ENCODE measurements at places on chromosomes 5 and 9. TPM values are rescaled to one million over a fixed set of nuclear protein-coding genes. Genes with fewer than 3 reads are reported as not detected.

The ANKH gene
- 78.1 TPM for total RNA-seq

The CCDC192 gene
- total RNA-seq: 0.51 TPM

The LECT2 gene
- total RNA-seq: not detected

The PCDHGB4 gene
- total RNA-seq: 3.2 TPM

The STXBP1 gene
- total RNA-seq: 77.0 TPM

The ACSL6 gene
- total RNA-seq: 0.35 TPM

The STKLD1 gene
- total RNA-seq: not detected

The CD72 gene
- total RNA-seq: 7.0 TPM

The GPR21 gene
- total RNA-seq: 2.0 TPM

DNA sequence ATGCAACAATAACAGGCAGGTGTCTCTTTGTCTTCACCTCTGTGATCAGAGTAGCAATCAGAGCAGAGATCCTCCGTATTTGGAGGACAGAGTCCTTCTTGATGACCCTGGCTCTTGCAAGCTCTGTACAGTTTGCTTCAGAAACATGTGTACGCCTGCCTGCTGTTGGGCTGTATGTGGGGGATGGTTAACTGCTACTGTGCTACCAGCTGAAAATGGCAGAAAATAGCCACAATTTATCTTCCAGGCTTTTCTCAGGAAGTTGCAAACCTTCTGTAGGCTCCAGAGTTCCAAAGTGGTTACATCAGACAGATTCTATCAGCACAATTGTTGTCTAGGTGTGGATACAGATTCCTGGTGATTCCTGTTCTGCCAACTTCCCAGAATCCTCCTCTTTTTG lies 35.5 kb downstream of the DDX46 start:
- DNase-seq: no peak

DNA sequence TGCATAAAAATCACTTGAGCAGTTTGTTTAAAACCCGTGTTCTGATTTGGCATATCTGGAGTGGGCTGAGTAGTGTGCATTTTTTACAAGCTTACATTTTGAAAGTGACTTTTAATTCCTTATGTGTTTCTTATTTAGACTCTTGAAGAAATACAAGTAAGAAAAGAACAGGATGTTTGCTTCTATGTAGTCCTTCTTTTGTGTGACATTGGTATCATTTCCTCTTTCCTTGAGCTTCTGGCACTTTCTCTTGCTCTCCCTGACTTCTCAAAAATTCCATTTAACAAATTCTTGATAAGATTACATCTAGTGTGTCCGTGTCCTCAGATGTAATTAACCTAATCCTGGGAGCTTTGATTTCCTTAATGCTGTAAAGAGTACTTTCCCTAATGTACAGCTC lies 12.5 kb downstream of the GARNL3 start:
- no peak for DNase-seq

GRCh38 chr9:121499427-121500164 lies at the start of gene GGTA1:
TSS of gene GGTA1 (minus strand) at chr9:121499844. CDS start at chr9:121467922, 31,922 bp downstream.
- peak; percentile 91 for DNase-seq

GRCh38 chr5:111853748-111854147 lies 96.8 kb upstream of the NREP start:
- DNase-seq: no peak

DNA sequence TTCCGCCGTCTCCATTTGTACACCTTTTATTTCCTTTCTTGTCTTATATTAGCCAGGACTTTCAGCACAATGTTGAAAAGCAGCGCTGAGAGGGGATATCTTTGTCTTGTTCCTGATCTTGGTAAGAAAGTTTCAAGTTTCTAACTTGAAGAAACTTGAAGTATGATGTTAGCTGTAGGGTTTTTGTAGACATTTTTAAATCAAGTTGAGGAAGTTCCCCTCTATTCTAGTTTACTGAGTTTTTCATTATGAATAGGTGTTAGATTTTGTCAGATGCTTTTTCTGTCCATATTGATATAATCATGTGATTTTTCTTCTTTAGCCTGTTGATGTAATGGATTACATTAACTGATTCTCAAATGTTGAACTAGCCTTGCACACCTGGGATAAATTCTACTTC lies 425.7 kb downstream of the PIK3R1 start:
- no peak for DNase-seq

DNA sequence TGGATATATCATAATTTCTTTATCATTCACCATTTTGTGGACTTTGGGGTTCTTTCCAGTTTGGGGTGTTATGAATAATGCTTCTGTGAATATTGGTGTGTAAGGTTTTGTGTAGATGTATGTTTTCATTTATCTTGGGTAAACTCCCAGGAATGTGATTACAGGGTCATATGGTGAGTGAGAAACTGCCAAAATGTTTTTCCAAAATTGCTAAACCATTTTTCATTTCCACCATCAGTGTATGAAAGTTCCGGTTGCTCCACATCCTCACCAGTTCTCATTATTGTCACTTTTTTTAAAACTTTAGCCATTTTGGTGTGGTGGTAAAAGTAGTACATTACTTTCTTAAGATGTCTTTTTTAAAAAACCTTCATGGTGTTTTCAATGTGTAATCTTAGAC lies 152.9 kb downstream of the NIPBL start:
- DNase-seq: no peak

DNA sequence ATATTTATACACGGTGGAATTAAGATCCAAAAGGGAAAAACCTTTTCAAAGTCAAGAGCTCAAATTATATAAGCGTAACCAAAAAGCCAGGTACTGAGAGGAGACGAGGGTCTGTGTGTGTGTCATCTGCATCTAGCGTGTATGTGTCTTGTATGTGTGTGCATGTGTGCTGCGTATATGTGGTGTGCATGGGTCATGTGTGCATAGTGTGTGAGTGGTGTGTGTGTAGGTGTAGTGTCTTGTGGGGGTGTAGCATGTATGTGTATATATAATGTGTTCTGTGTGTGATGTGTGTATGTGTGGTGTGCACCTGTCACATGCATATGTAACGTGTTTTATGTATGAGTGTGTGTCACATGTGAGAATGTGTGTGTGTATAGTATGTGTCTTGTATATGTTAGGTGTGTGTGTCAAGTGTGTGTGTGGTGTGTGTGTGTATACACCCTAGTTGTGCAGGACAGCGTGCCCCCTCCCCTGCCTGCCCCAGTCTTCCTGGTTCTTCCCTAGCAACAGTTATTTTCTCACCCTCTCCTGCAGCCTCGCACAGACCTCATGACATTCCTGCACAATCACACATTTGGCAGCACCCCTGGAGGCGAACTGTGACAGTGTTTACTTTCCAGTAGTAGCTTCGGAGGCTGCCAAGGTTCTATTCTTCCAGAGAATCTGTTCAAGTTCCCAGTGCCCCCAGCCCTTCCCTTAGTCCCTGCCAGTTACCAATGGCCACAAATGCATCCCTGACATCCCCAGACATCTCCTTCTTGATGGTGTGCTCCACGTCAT lies 27.1 kb upstream of the TNIP1 start:
- DNase-seq: no peak

DNA sequence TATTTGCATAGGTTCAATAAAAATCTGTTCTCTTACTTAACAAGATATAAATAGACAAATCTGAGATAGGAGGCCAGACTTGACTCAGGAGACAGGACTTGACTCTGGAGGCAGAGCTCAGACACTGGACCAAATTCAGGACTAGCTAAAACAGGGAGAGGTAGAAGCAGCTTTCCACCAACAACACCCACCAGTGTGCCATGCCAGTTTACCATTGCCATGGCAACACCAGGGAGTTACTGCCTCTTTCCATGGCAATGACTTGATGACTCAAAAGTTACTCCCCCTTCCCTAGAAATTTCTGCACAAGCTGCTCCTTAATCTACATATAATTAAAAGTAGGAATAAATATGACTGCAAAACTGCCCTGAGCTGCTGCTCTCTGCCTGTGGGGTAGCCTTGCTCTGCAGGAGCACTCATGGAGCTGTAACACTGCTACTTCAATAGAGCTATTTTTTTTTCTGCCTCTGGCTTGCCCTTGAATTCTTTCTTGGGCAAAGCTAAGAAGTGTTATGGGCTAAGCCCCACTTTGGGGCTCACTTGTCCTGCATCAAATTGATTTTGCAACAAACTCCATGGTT lies 473.0 kb downstream of the PLK2 start:
- DNase-seq: no peak

- no peak for DNase-seq
These were observed 11.3 kb upstream of the IL6ST start for GRCh38 chr5:56006094-56006493.

DNA sequence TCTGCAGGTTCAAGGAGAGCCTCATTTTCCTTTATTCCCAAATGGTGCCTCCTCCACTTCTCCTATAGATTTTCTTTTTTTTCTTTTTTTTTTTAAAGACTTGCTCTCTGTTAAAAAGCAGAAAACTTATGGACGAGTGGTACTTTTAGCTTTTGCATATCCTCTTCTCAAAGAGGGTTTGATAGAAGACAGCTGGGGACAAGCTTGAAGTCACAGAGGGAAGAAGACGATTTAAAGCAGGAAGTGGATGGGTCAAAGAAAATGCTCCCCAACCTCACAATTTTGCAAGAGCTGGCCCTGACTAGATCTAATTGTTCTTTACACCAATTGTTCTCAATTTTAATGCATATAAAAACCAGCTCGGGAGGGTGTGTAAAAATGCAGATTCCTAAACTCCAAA lies 48.9 kb downstream of the APBA1 start:
- no peak for DNase-seq

- no peak for DNase-seq
These were observed at the start of gene FER for GRCh38 chr5:108747774-108748400. TSS of gene FER (plus strand) at chr5:108747897. CDS start at chr5:108798183, 50,286 bp downstream.

- DNase-seq: no peak
These were observed 213.1 kb upstream of the ACO1 start for GRCh38 chr9:32171339-32171738.

- DNase-seq: no peak
These were observed 76.6 kb upstream of the PRRC1 start for GRCh38 chr5:127440831-127441230.

GRCh38 chr5:127002390-127002789 lies 28.0 kb downstream of the MARCHF3 start:
- DNase-seq: no peak

DNA sequence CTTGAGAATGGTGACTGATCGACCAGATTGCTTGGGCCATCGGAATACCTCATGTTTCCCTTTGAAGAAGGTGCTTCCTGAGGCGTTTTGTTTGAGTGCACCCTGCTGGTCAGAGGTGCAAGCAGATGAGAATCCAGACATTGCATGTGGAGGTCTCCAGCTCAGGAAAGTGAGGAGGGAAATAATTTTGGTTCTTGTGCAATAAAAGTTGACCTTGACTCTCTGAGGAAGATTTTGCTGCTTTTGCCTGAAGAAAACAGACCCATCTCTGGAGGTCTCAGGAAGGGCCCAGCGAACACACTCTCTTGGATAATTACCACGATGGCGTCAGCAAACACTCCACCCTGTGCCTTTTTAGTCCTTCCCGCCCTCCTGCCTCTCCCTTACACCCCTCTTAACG lies 69.7 kb downstream of the GRAMD2B start:
- DNase-seq: no peak

GRCh38 chr9:97518166-97518908 lies 16.9 kb downstream of the TMOD1 start:
- peak; percentile 60 for DNase-seq

DNA sequence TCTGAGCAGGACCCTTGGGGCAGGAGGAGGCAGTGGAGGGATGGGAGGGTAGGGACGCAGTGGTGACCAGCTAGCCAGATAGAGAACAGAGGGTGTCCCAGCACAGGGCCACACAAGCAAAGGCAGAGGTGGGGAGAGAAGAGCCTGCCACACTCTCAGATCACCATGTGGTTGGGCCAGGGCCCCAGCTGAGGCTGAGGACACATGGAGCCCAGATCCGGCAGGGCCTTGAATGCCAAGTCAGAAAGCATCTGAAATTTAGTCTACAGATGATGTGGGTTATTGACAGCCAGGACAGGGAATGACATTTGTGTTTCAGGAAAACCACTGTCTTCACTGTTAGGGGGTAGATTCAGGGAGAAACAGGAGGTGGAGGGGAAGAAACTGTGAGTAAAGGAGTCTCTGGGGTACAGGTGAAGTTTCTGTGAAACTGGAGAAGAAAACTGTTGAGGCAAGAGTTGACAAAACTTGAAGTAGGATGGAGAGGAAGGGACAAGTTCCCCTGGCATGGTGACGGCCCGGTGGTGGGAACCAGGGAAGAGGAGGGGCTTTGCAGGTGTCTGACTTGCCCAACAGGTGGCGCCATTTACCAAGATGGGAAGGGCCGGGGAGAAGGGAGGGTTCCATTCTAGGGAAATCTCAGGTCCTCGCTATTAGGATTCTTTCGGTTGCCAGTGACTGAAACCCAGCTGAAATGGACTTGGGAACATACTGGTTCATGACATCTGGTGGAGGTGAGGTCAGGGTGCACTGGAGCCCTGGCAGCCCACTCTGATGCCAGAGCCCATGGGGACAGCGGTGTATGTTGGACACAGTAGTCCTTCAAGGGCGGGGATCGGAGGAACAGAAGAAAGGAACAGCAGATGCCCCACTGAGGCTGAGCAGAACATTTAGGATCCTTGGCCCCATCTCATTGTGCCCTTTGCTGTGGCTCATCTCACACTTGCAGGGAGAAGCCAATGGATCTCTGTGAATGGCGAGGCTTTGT lies 100.1 kb downstream of the KCNIP1 start:
- DNase-seq: no peak

DNA sequence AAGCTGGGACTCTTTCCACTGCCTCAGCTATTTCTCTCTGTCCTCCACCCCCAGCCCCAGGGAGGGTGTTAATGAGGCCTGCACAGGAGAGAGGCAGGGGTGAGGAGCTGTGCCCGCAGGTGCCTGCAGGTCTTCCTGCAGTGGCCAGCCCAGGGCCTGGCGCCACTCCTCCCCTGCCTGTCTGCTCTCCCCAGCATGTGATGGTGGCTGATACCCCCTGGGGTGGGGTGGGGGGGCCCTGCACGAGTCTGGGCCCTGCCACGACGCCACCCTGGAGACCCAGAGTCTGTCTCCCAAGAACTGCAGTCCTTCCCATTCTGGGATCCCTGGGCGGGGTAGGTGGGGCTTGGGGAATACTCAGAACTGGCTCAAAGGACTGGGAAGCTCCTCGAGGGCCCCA lies 166.4 kb upstream of the SMIM23 start:
- DNase-seq: no peak

GRCh38 chr9:118302721-118303120 lies 598.5 kb downstream of the TLR4 start:
- no peak for DNase-seq

DNA sequence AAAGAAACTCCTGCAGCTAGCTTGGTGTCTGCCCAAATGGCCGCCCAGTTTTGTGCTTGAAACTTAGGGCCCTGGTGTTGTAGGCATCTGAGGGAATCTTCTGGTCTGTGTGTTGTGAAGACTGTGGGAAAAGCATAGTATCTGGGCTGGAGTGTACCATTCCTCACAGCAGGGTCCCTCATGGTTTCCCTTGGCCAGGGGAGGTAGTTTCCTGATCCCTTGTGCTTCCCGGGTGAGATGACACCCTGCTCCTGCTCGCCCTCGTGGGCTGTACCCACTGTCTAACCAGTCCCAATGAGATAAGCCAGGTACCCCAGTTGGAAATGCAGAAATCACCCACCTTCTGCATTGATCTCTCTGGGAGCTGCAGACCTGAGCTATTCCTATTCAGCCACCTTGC lies 182.8 kb downstream of the GDNF start:
- DNase-seq: no peak

GRCh38 chr9:114153761-114154599 lies 1.4 kb upstream of the COL27A1 start:
- no peak for DNase-seq

Data from mesenteric fat pad (tissue), 1 donor.